DMS79 treated with DMSO at 0.1 percent for 48 hours (cell line): ENCODE measurements at places on chromosomes 3 and 15.

DNA sequence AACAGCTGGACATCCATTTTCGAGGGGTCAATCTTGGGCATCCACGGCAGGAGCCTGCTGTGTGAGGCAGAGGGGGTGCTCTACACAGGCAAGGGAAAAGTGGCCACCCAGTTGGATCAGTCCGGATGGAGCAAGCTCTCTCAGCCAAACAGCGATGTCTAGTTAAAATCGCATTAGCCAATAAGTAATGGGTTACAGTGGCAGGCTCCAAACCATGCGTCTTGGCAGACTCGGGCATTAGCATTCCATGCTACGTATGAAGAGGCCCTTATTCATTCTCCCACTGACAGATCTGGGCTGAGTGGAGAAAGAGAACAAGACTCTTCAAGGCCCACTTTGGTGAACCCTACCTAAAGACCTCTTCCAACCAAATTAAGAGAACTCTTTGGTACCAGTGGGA is 49.3 kb downstream of the CCNB2 start:
- no peak for DNase-seq

- no peak for DNase-seq
Observed at GRCh38 chr3:14762701-14763100, 56.1 kb upstream of the FGD5 start.

DNA sequence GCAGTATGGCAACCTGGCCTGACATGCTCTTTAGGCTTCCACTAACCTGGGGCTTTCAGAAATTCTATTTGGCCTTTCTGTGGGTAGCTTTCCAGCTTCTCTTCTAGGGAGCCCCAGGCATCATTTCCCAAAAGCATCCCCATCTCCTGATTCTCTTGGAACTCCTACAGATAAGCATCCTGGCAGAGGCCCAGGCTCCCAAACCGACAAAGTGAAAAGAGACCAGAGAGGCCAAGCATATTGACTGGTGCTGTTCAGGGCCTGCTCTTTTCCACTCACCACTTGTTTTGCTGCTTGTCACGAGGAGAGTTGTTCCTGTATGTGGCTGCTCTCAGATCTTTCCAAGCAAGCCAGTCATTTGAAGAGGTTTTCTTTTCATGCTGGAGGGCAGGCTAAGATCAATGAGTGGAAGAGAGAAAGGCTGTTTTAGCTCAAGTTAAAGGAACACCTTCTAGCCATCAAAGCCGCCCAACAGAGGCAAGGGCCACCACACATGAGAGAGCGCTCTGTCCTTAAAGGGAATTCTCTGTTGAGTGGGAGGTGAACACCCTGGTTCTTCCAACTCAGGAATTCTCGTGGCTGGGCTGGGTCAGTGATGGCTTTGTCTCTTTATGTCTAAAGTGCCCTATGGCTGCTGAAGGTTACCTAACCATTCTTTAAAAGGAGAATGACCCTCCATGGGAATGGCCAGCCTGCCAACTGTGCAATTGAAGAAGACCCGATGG is 31.1 kb upstream of the NR2E3 start:
- no peak for DNase-seq

DNA sequence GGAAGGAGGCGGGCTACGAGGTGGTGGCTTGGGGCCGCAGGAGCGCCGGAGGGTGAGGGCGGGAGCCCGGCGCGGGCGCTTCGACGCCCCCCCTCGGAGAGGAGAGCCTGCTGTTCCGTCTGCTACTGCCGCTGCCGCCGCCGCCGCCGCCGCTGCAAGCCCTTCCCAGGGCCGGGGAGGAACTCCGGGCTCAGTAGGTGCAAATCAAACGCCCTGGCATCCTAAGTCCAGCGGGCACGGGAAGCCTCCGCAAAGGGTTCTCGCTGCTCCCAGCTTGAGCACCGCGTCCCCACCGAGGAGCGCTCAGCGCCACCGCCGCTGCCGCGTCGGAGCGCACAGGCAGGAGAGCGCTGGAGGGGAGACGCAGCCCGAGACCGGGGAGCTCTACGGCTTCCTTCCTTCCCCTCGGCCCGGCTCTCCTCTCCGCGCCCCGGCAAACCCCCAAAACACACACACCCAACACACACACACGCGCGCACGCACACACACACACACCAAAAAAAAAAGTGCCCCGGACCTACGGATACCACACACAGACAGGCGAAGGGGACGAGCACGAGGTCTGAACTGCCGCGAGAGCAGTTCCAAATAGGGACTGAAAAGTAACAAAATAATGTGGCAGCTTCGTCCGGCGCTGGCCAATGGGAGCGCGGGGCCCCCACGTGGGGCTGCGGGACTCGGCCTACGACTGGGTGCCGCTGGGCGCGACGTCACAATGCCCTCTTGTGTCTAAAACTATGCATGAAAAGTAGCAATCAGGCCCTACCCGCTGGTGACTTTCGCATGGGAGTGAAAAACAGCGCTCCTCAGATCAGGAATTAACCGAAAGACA is at the start of gene TLE3:
TSS of gene TLE3 (minus strand) at position 597 of the 832 bp plus-strand sequence. CDS start 1,119 bp downstream, outside the sequence.
- peak; percentile 82 for DNase-seq

DNA sequence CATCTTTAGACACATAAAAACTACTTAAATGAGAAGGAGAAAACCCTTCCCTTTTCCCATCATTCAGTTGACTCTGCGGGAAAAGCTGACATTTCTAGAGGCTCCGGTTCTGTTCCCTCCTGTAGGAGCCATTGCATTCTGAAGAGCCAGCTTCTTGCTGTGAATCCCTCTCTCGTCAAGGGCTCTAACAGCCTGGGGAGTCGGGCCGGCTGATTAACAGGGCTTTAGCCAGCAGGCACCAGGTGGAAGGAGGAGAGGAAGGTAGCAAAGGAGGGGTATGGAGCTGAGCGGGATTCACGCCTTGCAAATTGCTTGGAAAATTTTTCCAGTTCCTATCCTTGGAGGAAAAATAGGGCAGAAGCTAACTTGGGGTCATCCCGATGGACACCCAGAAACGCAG is 108.3 kb upstream of the UBE2E1 start:
- no peak for DNase-seq

DNA sequence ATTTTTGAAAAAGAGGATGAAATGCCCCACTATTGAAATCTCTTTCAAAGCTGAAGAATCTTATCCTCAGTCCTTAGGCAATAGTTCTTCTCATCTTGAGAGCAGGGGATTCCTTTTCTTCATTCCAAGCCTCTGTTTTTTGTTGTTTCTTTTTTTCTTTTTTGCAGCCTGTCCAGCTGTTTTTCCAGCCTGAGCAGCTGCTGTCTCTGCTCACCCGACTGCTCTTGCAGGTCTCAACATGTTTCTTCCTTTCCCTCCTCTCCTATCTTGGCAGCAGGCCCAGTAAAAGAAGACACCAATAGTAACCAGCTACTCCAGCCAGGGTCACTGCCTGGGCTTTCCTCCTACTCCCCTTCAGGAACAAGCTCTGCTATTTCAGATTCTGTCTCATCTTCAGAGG is 23.8 kb downstream of the MEX3B start:
- peak; percentile 70 for DNase-seq

- no peak for DNase-seq
Observed at GRCh38 chr3:172596394-172596706, 73.1 kb upstream of the TNFSF10 start.

GRCh38 chr3:158718490-158719170 is 13.6 kb downstream of the RARRES1 start:
- DNase-seq: no peak

DNA sequence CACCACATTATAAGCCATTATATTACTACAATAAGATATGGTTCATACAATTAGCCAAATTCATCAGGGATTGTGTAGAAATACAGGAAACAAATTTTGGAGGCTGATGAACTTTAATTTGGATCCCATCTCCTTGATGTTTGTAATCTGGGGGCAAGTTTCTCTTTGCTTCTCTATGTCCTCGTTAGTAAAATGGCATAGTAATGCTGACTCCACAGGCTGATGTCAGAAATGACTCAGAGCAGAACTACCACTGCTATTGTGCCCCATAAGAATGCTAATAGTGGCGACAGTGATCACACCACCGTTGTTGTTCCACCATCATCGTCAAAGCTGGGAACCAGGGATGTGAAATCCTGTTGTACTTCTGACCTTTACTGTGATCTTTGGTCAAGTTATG is 722.3 kb upstream of the LMCD1 start:
- DNase-seq: no peak

DNA sequence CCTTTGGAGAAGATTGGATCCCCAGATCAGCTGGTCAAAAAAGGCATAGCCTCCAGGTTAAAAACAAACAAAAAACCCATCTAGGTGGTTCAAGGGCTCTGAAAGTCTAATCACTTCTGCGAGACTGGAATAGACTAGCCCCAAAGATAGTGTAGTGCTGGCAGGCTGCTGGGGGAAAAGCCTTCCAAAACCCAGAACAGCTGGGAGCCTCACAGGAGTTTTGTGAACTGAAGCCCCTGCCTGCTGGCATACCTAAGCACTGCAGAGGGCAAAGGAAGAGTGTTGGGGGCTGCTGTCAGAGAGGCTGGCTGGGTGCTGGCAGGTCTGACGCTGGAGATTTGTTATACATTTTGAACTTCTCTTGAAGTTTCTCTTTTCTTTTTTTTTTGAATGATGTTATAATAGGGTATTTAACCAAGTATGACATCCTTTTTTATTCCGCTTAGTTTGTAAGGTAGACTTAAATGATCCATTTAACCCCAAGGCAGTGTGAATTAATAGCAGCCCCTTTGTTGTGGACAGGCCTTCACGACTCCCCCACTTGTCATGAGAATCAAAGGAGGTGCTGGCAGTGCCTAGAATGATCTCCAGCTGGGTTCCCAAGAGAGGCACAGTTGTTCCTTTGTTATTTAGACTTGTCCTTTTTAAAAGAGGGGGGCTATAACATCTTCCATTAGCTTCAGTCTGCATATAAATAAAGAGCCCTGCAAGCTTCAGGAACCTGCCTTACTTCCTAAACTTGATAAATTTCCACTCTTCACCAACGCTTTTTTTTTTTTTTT is 53.9 kb downstream of the CRTC3 start:
- no peak for DNase-seq

- no peak for DNase-seq
Observed at GRCh38 chr3:128499724-128500275, 6.8 kb upstream of the GATA2 start.

- DNase-seq: no peak
Observed at GRCh38 chr3:27105904-27106303, 263.3 kb downstream of the NEK10 start.

DNA sequence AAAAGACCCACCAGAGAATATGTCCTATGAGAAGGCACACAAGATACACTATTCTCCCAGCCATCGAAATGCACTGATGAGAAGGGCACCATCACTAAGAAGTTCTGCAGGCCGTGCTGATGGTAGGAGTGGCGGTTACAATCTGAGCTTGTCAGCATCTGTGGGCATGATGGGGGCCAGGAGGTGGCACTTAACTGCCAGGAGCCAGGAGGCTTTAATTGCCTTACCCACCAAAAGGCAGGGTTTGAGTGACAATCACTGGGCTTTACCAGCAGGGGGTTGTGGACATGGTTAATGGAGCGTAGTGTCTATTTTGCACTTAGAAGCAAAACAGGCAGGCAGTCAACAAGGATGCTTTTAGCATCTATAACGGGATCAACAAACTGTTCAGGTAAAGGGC is 16.0 kb upstream of the SQOR start:
- no peak for DNase-seq

DNA sequence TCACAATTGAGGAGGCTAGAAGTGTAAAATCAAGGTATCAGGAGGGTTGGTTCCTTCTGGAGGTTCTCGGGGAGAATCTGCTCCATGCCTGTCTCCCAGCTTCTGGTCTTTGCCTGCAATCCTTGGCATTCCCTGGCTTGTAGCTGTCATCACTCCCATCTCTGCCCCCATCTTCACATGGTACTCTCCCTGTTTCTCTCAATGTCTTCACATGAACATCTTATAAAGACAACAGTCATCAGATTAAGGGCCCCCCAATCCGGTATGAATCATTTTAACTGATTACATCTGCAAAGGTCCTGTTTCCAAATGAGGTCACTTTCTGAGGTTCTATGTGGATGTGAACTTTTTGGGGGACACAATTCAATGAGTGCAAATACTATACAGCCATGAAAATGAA is 113.0 kb upstream of the GALNT15 start:
- DNase-seq: no peak

DNA sequence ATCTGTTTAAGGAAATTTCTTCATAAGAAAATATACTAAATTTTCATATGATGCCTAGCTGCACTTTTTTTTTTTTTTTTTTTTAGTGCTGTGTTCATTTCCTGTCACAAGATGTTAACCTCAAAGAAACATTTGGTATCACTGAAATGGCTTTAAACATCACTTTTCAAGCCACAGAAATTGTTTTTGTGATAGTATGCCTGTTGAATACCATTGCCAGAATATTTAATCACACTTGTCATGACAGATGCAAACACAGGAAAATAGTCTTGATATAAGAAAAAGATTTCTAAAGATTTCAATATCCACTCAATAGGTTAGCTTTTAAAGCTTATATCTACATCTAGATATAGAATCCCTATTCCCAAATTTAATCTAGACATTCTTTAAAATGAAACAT is 608.5 kb upstream of the AGTR1 start:
- no peak for DNase-seq

GRCh38 chr15:86014016-86014415 is 65.7 kb upstream of the AGBL1 start:
- DNase-seq: no peak

- no peak for DNase-seq
Observed at GRCh38 chr3:151777880-151778279, 36.0 kb upstream of the AADAC start.

- DNase-seq: no peak
Observed at GRCh38 chr15:48096813-48097212, 24.0 kb upstream of the SLC24A5 start.

DNA sequence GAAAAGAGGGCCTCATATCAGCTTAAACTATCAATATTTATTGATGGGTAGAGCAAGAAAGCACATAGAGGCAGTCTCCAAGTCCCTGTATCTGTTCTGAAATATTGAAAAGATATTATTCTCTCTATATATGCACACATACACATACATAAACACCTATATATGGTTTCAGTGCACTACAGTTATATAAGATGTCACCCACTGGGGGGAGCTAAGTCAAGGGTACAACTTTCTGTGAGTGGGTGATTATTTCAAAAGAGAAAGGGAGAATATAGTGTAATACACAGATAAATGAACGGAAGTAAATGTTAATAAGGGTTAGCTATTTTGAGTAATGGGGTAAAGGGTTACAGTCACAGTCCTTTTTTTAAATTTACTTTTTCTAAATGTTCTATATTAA is 8.8 kb downstream of the SNTN start:
- no peak for DNase-seq

- no peak for DNase-seq
Observed at GRCh38 chr3:22939349-22939748, 263.8 kb upstream of the UBE2E2 start.

- DNase-seq: no peak
Observed at GRCh38 chr3:61520966-61521628, 40.3 kb upstream of the PTPRG start.

GRCh38 chr3:72816862-72817355 is 31.3 kb downstream of the SHQ1 start:
- no peak for DNase-seq
